ELF-1 (cell line): ENCODE measurements at places on chromosomes 7 and 10.

DNA sequence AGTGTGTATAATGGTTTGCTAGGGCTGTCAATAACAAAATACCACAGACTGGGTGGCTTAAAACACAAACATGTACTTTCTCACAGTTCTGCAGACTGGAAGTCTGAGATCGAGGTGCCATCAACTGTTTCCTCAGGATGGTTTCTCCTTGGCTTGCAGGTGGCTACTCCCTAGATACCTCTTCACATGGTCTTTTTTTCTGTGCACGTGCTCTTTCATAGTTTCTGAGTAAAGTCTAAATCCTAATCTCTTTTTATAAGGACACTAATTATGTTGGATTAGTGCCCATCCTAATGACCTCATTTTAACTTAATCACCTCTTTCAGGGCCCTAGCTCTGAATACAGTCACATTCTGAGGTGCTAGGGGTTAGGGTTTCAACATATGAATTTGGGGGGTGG lies 65.9 kb downstream of the AMPH start:
- DNase-seq, result no peak

GRCh38 chr10:44787480-44788075 lies 123.6 kb upstream of the TMEM72 start:
- DNase-seq, result peak; percentile 63

DNA sequence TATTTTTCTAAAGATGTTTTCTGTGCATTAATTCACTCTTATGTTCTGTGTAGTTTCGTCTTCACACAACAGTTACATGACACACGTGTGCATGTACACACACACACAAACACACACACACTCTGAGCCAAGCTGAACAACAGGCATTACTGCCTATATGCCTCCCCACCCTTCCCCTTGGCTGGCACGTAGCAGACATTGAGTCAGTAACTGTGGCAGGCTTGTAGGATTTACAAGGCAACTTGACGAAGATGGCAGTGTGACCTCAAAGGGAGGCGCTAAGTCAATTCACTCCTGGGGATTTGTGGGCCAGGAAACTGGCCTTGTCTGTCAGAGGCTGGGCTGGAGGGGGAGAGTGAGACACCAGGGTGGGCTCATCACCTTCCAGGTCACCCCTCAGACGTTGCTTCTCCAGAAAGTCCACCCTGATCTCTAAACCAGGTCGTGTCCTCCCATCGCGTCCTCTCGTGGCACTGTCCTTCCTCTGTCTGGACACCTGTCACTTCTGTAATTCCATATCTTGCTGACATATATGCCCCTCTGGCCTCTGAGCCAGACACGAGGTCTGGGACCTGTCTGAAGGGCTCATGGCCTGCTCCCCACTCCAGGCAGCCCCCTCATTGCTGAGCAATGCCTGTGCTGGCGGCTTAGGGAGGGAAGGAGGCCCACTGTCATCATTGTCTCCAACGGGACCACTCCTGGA lies 41.1 kb upstream of the INPP5A start:
- no peak for DNase-seq

DNA sequence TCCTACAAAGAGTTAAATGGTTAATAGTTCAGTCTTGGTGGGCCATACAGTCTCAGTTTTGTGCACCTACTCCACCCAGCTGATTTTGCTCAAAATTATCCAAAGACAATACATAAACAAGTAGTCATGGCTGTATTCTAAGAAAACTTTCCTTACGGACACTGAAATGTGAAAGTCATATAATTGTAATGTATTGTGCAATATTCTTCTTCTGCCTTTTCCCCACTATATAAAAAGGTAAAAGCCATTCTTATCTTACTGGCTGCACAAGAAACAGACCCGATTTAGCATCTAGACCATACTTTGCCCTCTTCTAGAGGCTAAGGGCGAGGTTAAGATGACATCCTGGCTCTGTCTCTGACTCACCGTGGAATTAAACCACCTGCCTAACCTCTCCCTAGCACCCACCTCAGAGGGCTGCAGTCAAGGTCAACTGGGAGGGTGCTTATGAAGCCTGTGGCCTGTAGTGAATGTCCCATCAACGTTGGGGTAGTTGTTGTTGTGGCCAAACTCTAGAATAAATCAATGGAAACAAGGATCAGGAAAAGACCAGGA lies 63.8 kb upstream of the DOCK1 start:
- DNase-seq, result no peak

DNA sequence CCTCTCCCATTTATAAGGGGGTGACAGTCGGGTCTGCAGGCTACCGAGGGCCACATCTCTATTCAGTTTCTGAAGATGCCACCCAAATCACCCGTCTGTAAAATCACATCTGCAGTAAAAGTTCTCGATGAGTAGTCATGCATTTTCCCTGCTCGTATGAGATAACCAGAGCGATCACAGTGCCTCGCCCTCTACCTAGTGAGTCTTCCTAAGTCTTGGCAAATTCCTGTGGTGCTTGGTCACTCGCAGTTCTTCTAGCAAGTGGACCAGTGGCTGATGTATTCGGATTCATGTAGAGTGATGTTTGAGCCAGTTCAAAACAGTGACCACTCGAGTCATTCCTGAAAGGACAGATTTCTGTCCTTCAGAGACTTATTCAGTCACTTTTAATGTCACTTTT lies 44.9 kb downstream of the INSYN2A start:
- DNase-seq, result no peak

DNA sequence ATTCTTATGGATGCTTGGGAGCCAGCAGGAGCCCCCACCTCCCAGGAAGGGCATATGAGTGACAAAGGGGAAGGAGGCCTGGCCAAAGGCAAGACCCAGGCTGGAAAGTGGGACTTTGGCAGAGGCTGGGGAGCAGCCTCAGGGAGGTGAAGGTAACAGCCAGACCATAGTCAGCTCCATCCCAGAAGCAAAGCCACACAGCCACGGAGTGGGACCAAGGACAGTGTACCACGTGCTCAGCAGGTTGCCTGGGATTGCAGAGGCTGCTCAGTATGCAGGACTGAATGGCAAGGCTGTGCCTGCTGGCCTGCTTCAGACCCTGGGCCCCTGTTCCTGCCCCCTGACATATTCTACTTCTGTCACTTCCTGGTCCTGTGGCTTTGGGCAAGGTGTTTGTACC lies 17.6 kb upstream of the GPR26 start:
- DNase-seq, result no peak

GRCh38 chr7:3067606-3068380 lies 24.1 kb upstream of the CARD11 start:
- no peak for DNase-seq

DNA sequence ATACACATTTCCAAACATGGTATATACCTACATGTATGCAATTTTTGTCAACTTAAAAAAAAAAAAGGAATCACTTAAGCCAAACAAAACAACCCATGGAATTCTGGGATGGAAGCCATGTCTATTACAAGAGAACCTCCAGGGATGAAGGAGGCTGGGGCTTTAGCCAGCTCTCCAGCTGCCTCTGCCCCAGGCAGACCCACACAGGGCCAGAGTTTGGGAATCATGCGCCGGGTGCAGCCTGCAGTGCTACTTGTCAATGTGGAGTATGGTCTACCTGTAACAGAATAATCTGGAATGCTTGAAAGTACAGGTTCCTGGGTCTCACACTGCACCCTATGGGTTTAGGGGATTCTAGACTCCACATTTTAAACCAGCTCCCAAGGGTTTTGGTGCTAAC lies 10.8 kb downstream of the ATP6V0E2 start:
- DNase-seq, result no peak

GRCh38 chr7:96244992-96245292 lies 77.0 kb downstream of the SLC25A13 start:
- DNase-seq, result no peak

DNA sequence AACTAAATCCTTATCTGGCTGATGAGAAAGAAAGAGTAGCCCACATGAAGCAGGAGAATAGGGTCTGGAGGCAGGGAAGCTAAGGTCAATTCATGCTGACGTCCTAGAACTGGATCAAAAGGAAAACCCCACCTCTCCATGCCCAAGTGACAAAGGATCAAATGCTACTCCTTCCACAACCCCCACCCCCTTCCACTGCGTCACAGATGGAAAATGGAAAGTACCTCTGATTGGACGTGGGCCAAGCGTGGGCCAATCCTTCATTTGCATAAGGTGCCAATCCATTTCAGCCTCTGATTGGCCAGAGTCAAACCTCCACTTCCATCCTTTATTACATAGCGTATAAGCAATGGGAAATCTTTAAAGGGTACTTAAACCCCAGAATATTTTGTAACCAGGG lies 431.3 kb upstream of the ETV1 start:
- DNase-seq, result peak; percentile 6

GRCh38 chr10:28859791-28860190 lies 182.5 kb downstream of the BAMBI start:
- DNase-seq, result no peak

GRCh38 chr10:14757394-14757793 lies 17.3 kb downstream of the FAM107B start:
- no peak for DNase-seq

DNA sequence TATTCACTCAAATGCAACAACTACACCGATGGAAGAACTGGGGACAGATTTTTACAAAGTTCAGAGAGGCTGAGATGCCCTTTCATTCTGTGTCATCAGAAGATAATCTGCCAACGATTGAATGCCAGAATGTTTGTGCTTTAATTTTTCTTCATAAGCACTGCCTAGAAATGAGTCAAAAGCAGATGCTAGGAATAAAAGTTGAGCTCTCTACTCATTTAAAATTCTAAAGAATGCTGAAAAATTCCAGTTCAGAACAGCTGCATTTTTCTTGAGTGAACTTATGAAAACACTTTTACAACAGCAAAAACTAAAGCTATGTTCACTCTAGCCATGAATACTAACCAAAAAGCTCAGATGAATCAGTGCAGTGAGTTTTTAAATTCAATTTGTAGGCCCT lies 22.3 kb upstream of the FAM133B start:
- no peak for DNase-seq

- no peak for DNase-seq
Measured at GRCh38 chr10:61943674-61944378, 42.3 kb downstream of the ARID5B start.

- DNase-seq, result peak; percentile 81
Measured at GRCh38 chr7:44257618-44258422, 57.0 kb downstream of the YKT6 start.

DNA sequence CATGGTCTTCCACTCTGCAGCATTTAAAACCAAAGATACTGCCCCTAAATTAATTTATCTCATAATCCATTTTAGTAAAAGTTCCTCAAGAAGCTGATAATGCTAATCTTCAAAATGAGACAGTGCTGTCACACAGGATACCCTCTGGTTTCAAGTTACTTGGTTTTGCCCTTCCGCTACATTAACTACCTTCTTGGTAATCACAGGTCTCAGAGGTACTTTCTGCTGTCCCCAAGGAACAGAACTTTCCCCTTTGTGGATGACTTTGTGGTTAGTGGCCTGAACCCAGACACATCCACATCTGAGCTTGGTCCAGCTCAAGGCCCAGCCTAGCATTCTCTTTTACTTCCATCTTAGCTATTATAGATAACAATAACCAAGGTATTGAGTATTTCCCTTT lies 88.8 kb upstream of the TMEM26 start:
- DNase-seq, result no peak

- DNase-seq, result no peak
Measured at GRCh38 chr10:121134711-121135110, 283.5 kb downstream of the WDR11 start.

- no peak for DNase-seq
Measured at GRCh38 chr10:60986791-60987190, 42.8 kb upstream of the RHOBTB1 start.

GRCh38 chr10:58209669-58210068 lies 58.0 kb downstream of the IPMK start:
- DNase-seq, result no peak

- DNase-seq, result no peak
Measured at GRCh38 chr7:156169474-156170370, 357.5 kb upstream of the SHH start.

- no peak for DNase-seq
Measured at GRCh38 chr7:10245406-10245805, 728.3 kb upstream of the PHF14 start.

DNA sequence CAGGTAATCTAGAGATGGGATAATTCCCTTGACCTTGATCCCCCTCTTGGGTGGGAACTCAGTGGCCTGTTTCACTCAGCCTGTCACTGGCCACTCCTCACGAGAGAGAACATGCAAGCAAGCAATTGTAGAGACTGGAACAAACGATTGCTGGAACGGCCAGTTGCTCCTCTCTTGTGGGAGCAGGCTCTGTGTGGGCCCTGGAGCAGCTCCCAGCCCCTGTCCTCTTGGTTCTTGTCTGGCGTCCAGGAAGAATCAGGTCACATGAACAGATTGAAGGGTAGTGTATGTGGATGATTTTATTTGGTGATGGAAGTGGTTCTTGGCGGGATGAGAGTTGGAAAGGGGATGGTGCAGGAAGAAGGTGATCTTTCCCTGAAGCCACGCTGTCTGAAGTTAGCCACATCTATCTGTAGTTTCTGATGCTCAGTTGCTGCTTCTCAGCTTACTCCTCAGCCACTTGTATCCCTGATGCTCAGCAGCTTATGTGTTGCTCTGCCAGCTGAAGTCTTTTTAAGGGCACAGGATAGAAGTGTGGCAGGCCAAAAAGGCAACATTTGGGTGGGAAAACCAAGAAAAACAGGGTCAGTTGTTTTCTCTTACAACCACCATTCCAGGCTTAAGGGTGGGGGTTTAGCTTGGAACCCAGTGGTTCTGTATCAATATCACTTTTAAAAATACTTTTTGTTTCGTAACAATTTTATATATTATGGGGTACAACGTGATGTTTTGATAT lies 15.9 kb downstream of the RNF133 start:
- no peak for DNase-seq

GRCh38 chr7:26326211-26326610 lies 34.5 kb downstream of the SNX10 start:
- no peak for DNase-seq

- no peak for DNase-seq
Measured at GRCh38 chr7:43249823-43250145, 137.3 kb downstream of the HECW1 start.

DNA sequence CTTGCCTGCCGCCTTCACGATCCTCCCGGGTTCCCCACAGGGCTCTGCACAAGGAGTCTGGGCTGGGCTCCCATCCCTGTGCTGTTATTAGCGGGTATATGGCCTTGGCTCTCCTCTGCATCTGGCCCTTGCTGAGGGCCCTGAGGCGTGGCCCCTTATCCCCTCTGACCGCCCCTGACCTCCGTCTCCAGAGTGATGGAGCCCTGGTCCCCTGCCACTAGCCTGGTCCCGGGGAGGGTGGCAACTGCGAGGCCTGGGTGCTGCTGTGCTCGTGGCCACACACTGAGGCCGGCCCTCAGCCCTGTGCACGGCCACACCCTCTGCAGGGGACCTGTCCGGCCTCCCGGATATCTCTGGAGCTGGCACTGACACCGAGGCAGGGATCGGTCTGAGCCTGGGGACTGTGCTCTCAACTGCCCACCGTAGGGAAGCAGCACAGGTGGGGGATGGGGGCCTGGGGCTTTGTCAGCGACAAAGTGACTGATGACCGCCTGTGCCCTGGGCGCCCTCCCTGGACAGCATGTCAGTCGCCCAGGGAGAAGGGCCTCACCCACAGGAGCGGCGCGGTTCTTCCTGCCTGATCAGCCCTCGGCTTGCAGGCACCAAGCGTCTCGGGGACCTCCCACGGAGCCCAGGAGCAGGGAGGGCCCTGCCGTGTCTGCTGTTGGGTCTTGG lies 72.4 kb downstream of the NKX6-2 start:
- peak; percentile 30 for DNase-seq
